ENCODE measurements at places on chromosomes 3 and 15.

DNA sequence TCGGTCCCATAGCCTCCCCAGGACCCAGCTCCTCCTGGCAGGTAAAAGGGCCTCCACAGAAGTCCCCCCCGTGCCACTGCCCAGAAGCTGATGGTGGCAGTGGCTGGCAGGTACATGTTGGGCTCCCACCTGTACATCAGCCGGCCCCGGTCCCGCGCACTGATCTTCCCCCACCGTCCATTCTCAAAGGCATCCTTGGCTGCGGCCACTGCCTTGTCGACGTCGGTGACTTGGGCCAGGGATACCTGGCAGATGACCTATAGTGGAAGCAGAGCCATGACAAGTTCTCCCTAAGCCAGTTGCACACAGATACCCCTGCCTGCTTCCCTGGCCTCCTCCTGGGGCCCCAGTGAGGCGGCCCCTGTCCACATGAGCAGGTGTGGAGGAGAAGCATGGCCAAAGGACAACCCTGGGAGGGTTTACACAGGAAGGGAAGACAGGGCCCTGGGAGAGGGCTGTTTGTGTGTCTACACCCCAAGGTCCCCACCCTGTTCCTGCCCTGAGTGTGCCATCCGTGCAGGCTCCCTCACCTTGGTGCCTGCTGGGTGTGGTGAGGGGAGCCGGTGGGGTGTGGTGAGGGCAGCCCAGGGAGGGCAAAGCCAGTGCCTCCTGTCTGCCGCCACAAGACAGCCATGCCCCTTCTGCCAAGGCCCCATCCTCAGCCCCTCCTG, 44.8 kb downstream of the ALDH1L1 start:
- DNase-seq = peak; percentile 46

DNA sequence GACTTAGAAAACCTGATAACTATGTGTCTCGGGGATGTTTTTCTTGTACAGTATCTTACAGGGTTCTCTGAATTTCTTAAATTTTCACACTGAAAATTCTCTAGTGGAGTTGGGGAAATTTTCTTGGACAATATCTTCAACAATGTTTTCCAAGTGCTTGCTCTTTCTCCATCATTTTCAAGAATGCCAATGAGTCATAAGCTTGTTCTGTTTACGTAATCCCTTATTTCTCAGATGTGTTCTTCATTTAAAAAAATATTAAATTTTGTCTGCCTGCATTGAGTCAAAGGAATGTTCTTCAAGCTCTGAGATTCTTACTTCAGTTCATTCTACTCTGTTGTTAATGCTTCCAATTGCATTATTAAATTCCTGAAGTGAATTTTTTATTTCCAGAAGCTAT, 21.9 kb upstream of the PLSCR2 start:
- no peak for DNase-seq

- no peak for DNase-seq
Observed at GRCh38 chr3:65582012-65582717, 456.6 kb downstream of the MAGI1 start.

GRCh38 chr15:93049914-93050578, 39.0 kb downstream of the RGMA start:
- no peak for DNase-seq

DNA sequence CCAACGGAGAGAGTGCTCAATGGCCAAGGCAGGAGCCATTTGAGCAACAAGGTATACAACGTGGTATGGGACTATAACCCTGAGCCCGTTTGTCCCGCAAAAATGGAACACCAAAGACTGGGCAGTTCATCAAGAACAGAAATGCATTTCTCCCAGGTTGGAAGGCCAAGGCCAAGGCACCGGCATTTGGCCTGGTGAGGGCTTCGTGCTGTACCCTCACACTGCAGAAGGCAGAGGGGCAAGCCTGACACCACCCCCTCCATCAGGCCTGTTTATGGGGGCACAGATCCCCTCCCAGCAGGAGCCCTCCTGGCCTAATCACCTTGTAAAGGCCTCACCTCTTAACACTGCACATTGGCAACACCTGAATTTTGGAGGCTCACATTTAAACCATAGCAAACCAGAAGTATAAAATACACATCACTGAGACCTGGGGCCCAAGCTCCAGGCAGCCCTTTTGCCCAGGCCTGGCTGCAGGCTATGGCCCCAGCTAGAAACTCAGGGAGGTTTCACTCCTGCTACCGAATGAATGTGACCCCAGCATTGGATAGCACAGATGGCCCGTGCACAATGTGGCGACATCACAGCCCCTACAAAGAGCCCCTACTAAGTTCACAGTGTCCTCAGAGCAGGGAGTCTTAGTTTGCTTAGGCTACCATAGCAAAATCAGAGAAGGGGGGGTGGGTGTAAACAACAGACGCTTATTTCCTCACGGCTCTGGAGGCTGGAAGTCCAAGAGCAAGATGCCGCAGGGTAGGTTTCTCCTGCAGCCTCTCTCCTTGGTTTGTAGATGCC, 47.1 kb downstream of the KLF15 start:
- no peak for DNase-seq

- DNase-seq = no peak
Observed at GRCh38 chr3:63095-63765, 133.3 kb upstream of the CHL1 start.

DNA sequence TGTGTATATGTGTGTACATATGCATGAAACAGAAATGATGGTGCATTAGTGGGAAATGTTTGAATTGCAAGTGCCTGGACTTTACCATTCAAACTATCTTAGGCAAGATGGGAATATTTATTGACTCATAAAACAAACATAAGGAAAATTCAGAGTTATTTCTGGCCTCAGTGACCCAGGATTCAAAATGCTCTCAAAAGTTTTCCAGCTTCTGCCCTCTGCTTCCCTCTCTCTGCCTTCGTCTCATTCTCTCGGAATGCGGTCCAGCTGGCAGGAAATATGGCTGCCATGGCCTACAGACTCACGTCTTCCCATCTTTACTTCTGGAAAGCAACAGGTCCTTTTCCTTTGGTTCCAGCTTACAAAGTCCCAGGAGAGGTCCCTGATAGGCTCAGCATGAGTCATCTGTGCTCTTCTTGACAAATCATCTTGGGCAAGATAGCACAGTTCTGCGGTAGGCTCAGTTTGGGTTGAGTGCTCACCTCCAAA, 8.7 kb upstream of the ZNF774 start:
- no peak for DNase-seq

DNA sequence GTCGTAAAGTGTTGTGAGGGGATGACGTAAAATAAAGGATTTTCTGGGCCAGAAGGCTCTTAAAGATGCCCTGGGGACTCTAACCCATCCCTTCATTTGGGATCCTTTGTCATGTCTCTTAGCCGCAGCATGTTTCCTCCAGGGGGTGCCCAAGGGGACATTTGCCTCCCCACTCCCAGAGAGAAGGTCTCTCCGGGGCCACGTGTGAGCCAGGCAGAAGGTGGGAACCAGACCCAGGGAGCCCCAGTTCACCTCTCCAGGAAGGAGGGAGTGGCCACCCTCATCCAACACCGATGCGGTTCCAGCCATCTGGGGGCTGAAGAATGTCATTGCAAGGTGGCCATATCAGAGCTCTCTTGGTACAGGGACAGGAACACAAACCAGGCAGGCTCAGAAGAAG, 25.2 kb downstream of the ST8SIA2 start:
- DNase-seq = no peak

GRCh38 chr15:35720019-35720418, 174.1 kb upstream of the DPH6 start:
- no peak for DNase-seq

DNA sequence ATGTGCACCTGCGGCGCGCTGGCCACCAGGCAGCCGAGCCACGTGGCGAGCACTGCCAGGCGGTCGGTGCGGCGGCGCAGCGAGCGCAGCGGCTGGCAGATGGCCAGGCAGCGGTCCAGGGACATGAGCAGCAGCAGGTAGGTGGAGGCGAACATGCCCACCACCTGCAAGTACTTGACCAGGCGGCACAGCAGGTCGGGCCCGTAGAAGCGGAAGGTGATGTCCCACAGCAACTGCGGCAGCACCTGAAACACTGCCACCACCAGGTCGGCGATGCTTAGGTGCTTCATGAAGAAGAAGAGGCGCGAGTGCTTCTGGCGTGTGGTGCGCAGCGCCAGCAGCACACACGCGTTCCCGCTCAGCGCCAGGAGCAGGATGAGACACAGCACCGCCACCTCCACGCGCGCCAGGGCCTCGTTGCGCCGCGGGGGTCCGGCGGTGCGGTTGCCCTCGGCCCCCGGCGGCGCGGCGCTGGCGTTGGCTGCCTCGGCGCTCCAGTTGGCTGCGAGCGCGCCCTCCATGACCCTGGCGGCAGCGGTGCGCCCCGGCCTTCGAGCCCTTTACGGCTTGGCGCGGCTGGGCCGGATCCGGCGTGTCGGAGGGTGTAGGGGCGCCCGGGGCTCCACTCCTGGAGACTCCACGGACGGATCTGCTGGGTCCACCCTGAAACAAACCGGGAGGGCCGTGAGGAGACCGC, 1.6 kb downstream of the OXTR start:
- no peak for DNase-seq

DNA sequence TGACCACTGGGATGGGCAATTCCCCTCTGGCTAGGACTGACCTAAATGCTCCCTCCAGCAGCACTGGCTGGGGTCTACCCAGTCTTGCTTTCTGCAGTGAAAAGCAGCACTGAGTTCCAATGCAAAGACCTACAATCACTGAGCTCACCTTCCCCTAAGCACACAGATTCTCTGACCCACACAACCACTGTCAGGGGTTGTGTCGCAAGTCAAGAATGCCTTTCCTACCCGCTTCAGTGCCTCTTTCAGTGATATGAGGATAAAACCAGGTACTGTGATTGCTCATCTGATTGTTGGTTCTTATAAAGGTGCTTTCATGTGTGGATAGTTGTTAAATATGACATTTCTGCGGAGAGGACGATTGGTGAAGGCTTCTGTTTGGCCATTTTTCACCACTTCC, 345.6 kb downstream of the GAP43 start:
- DNase-seq = no peak

DNA sequence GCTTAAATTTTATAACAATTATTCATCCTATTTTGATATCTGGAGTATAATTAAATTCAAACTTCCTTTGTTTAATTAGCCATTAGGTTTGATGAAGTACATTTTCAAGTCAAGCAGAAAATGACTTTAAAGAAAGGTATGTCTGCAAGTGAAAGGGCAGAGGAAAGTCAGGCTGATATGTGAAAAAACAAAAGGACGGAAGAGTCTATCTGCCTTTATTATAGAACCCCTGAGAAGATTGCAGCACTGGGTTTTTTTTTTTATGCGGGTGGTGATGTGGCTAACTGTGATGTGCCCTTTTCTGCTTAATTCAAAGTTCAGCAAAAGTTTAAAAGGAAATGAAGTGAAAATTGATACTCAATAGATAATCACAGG, 83.2 kb downstream of the COL8A1 start:
- DNase-seq = no peak

DNA sequence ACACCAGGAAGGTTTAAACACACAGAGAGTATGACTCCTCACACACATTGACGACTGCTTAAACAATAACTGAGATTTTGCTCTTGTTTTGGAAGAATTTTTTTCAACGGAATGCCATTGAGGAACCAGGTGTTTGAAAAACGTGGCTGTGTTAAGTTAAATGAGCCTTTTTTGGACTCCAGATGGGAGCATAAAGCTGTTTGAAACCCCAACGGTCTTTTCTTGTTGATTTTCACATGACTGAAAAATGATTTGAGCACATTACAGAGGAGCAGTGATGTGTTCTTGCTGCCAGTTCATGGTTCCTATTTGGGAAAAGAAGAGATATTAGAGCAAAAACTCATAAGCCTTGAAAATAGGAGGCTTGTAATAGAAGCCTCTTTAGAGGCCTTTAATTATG, 97.8 kb upstream of the SELENOK start:
- no peak for DNase-seq

- no peak for DNase-seq
Observed at GRCh38 chr15:81073801-81074200, 60.3 kb upstream of the CFAP161 start.

DNA sequence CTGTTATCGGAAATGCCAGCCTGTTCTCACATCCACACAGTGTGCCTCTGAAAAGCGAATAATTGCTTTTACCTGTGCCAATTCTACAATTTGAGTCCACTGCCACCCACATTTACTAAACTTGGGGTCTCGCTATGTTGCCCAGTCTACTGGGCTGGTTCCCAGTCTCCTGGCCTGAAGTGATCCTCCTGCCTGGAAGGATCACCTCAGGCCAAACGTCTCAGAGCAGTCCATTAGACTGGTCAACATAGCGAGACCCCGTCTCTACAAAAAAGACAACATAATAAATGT, 827 bp upstream of the INO80 start:
- DNase-seq = no peak

DNA sequence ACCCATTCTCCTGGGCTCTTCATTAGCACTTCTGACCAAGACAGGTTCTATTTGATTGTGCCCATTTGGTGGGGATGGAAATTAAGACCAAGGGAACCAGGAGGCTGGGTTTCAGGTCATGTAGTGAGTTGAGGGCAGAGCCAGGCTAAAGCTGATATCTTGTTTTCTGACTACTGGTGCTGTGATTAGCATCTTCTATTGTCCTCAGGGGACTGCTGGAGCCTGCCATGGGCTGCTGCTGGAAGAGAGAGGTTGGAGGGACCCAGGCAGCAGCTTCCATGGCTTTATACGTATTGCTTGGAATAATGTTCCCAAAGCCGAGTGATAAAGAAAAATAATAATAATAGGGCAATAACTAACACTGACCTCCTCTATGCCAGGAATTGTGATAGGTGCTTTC, 211.4 kb upstream of the ROPN1 start:
- DNase-seq = no peak

GRCh38 chr3:53813876-53814275, 32.3 kb downstream of the CHDH start:
- DNase-seq = peak; percentile 41

DNA sequence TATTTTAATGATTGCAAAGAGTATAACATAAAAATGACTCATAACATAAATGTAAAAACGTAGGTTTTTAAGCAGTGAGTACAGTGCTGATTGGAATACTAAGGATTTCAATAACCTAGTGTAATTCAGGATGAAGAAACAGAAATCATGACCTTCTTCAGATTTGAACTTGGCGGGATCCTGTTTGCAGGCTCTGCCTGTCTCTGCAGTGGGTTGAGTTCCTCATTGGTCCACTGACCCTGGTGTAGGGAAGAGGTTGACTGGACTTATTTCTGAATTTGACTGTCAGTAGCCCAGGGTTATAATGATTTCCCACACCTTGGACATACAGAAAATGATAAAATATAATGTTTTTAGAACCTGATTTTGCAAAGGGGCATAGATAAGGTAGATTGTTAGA, 171.7 kb downstream of the FNDC3B start:
- no peak for DNase-seq

GRCh38 chr3:25009665-25010064, 418.4 kb upstream of the RARB start:
- DNase-seq = no peak

DNA sequence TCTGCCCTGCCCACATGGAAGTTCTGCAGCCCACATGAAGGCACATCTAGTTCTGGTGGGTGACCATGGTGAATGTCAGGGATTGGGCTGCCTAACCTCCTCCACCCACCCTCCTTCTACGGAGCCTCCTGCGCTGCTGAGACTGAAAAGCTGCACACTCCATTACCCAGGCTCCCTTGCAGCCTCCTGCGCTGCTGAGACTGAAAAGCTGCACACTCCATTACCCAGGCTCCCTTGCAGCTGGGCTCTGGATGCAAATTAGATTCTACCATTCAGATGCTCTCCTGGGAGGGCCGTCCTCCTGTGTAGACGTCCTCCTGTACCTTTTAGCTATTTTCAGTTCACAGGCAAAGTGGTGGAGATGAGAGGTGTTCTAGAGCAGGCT, 32.1 kb downstream of the POMGNT2 start:
- no peak for DNase-seq

- no peak for DNase-seq
Observed at GRCh38 chr3:33119891-33120290, 6.1 kb downstream of the CRTAP start.

Data from left lobe of liver (tissue), 2 donors.